Left ventricle myocardium inferior (tissue), 1 donor: ENCODE measurements at places on chromosomes 3 and 15. TPM values are rescaled to one million over a fixed set of nuclear protein-coding genes. Genes with fewer than 3 reads are reported as not detected.

CAV3 gene
- total RNA-seq = 31.6 TPM

GXYLT2 gene
- 16.2 TPM for total RNA-seq

KIF15 gene
- 0.85 TPM for total RNA-seq

MGLL gene
- total RNA-seq = 67.0 TPM

CSTA gene
- total RNA-seq = 0.74 TPM

- DNase-seq = no peak
Observed at GRCh38 chr3:190320594-190321362, 1.5 kb downstream of the CLDN1 start.

DNA sequence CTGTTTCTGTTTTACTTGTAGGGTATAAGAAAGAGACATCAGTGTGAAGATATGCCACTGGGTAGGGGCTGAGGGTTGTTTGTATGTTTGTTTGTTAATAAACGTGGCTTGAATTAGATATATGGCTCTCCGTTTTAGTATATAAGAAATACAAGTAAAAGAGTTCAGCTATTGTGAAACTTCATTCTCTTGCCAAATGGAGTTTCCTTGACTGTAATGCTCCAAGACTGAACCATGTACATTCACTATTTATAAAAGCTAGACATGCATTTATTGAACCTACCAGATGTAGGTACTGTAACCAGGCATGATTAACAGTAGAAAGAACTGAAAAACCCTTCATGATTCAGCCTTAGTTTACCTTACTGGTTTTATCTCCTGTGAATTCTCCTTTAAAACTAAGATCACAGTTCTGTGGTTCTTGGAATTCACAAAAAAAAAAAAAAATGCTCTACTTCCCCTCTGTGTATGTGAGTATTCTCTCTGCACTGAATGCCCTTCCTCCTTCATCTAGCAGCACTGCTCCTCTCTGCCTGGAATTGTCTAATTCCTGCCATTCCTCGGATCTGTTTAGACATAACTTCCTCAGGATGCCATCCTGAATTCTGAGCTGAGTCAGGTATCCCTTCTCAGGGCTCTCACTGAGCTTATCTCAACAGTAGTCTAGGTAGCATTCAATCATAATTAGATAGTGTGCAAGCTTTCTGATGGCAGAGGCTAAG, 504.4 kb downstream of the FHIT start:
- DNase-seq = no peak

DNA sequence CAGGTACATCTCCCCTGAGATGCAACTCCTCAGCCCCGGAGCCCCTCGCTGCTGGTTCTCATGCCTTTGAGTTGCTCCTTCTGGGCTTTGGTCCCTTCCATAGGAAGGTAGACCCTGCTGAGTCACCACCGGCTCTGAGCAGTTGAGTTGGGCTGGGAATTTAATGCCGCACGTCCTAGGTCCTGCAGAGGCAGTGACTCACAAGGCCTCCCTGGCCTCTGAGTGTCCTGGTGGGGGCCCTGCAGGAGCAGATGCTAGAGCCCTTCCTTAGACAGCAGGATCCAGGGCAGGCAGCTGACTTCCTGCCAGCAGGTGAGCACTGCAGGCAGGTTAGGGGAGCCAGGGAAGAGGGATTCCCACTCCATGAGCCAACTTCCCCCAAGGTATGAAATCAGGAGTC, 5.5 kb upstream of the NTRK3 start:
- no peak for DNase-seq

- no peak for DNase-seq
Observed at GRCh38 chr15:56798639-56799038, 65.3 kb upstream of the ZNF280D start.

GRCh38 chr15:70210076-70210475, 112.4 kb upstream of the TLE3 start:
- no peak for DNase-seq

GRCh38 chr3:141440942-141441341, 45.9 kb upstream of the RASA2 start:
- no peak for DNase-seq

- no peak for DNase-seq
Observed at GRCh38 chr15:31273258-31273941, 53.2 kb upstream of the KLF13 start.

GRCh38 chr15:94212291-94212690, 19.1 kb upstream of the MCTP2 start:
- no peak for DNase-seq

- DNase-seq = no peak
Observed at GRCh38 chr3:174532776-174533175, 326.4 kb upstream of the NAALADL2 start.

DNA sequence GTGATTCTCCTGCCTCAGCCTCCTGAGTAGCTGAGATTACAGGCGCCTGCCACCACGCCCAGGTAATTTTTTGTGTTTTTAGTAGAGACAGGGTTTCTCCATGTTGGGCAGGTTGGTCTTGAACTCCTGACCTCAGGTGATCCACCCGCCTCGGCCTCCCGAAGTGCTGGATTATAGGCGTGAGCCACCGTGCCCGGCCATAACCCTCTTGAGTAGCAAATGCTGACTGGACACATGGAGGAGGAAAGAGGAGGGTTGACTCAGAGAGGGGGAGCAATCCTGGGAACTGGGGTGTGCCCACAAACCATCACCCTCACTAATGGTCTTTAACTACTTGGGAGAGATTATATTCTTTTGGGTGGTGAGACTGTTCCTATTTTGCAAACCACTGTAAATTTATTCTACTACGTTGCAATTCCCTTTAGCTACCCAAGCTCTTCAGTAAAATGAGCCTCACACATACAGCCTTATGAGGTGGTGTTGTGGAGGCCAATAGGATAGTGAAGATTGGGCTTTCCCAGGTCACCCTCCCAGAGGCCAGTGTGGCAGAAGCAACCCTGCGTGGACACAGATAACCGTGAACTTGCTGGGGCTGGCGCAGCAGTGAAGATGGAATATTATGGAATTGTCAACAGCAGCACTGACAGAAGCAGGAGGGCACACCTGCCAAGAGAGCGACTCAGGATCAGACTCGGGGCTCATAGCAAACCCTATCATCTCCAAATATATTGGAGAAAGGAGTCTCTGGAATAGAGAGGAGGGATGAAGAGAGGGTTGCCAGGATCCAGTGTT, 37.4 kb downstream of the TLNRD1 start:
- DNase-seq = no peak

GRCh38 chr3:46953234-46954010, 23.1 kb downstream of the CCDC12 start:
- DNase-seq = no peak

GRCh38 chr3:58432905-58433304, 727 bp downstream of the PDHB start:
- DNase-seq = no peak

DNA sequence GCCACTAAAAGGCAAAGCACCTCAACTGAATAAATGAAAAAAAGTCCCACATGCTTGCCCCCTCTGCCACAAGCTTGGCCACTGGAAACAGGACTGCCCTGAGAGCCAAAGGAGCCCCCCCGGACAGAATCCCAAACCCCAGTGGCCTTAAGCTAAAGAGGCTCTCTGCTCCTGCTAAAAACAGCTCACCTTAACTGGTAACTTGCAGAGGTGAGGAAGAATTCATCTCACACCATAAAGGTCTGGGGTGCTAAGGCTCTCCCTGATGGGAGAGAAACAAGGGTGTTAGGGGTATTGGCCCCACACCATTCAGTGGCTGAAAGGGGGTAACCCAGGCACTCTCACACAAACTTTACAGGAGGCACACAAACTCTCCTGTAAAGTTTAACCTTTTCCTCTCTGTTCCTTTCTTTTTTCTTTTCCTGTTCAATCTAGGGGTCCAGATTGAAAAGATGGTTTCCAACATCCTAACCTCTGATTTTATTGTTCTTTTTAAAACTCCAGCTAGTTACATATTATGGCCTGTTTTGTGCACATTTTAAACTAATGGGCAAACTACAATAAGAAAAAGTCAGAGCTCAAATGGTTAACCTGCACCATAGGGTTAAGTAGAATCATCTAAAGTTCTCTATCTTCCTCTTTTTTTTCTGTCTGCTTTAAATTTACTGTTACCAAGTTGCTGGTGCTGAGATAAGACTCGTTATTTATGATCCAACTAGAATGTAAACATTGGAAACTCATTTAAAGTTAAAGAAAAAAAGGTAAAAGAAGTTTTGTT, 19.9 kb downstream of the TRANK1 start:
- DNase-seq = no peak

GRCh38 chr3:31210068-31210645, 315.7 kb upstream of the GADL1 start:
- DNase-seq = no peak

DNA sequence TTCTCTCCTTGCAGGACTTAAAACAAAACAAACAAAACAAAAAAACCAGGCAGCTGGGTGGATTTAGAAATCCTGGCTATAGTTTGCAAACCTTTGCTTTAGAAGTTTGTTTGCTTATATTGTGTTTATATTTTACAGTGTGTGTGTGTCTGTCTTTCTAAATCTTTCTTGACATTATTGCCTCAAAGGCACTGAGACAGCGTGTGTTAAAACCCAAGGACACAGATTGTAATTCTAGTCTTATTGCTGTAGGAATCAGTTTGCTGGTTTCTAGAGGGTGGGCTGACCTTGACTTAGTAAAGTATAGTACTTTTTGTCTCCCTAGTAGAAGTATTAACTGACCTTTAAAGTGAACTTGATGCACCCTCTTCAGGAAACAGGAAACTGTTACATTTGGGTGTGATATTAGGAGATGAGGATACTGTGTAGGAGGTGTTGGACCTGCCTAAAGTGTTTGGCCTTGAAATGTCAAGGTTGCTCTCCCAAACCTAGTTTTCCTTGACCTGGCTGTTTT, 71.0 kb downstream of the TCF12 start:
- no peak for DNase-seq

DNA sequence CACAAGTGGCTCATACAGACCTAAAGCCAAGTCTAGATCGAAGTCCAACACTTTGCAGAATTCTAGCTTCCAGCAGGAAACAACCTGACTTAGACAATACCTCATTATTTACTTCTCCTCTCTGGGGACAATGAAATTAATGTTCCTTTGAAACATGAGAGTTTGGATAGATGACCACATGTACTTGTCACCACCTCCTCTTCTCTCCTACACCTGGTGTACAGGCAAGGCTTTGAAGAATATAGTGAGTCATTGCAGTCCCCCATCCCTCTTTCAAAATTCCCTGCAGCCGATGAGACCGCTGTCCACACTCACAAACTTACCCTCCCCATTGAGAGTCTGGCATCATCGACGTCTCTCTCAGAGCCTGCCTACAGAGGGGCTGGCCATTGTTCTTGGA, 189.0 kb upstream of the HES1 start:
- DNase-seq = no peak

- no peak for DNase-seq
Observed at GRCh38 chr3:65497846-65498245, 540.9 kb downstream of the MAGI1 start.

GRCh38 chr3:186967686-186968085, 37.4 kb downstream of the ST6GAL1 start:
- no peak for DNase-seq

- no peak for DNase-seq
Observed at GRCh38 chr3:124451630-124452317, 278.5 kb upstream of the UMPS start.
